Mucosa of descending colon (tissue), 3 donors: ENCODE measurements at places on chromosomes 16 and 17.

- DNase-seq: no peak
Measured at GRCh38 chr17:49959183-49959935, 9.6 kb upstream of the DLX4 start.

GRCh38 chr16:4847774-4848587 lies 700 bp downstream of the UBN1 start:
- DNase-seq: peak; percentile 76

- no peak for DNase-seq
Measured at GRCh38 chr17:81719410-81720266, 7.6 kb downstream of the SLC25A10 start.

- DNase-seq: peak; percentile 90
Measured at GRCh38 chr16:53098526-53099317, 43.9 kb downstream of the CHD9 start.

- DNase-seq: no peak
Measured at GRCh38 chr16:58862334-58863021, 128.4 kb upstream of the GOT2 start.

GRCh38 chr16:66933776-66934137 lies 445 bp downstream of the CIAO2B start:
- DNase-seq: no peak

GRCh38 chr17:75350706-75351105 lies 54.8 kb downstream of the GRB2 start:
- DNase-seq: no peak

DNA sequence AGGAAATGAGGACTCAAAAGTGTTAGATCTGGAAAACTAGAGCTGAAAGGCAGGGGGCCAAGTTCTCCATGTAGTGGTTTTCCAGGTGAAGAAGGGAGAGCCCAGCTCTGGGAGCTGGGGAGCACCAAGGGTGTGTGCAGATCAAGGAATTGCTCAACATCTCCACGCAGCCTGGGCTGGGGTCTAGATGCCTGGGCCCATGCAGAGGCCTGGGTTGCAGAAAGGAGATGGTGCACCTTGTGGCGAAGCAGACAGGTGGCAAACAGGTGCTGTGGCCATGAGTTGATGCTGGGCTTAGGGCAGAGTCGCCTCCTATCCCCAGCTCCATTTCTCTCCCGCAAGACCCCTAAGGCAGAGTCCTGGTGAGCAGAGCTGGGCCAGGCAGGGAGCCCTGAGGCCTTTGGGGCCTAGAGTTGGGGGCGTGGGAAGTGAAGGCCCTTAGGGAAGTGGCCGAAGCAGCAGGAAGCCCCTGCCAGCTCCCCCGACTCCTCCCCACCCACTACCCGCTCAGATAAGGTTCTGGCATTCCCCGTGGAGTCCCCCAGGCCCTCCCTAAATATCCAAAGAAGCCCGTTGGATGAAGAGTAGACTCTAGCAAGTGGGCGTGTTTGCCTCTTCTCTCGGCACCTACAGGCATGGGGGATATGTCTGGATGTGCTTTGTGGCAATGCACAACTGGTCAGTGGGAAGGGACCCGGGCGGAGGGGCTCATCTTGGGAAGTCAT lies 777 bp downstream of the FOXN1 start:
- DNase-seq: no peak

GRCh38 chr17:56679115-56679776 lies 85.7 kb downstream of the NOG start:
- no peak for DNase-seq

DNA sequence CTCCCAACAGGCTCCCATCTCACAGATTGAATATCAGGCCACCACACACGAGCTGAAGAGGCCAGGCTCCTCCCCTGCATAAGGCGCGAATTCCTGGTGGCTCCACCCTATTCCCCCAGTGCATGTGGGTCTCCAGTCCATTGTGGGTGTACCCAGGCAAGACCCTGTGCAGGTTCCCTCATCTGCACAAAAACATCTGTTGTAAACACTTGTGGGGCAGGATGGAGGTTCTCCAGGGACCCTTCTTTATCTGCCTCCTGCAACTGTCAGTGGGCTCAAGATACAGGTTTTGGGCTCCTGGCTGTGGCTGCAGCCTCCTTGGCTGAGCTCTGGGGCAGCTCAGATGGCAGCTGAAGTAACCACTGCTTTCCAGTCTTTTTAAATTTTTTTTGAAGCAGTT lies 17.6 kb upstream of the LGALS9 start:
- peak; percentile 7 for DNase-seq

DNA sequence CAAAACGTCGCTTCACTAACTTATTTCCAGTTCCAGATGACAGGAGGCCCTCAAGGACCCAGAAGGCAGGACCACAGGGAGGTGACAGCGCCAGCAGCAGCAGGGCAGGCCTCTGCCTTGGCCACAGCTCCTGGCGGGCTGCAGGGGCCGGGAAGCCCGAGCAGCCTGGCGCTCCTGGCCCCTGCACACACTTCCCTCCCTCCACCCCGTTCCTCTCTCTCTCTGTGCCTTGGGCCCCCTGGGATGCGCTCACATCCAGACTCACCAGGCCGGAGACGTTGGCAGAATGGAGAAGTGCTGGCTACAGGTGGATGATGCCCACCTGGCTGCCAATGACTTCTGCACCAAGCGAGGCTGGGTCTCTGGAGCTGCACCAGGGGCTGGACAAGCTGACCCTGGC lies 12.7 kb downstream of the ZNF594 start:
- DNase-seq: no peak

DNA sequence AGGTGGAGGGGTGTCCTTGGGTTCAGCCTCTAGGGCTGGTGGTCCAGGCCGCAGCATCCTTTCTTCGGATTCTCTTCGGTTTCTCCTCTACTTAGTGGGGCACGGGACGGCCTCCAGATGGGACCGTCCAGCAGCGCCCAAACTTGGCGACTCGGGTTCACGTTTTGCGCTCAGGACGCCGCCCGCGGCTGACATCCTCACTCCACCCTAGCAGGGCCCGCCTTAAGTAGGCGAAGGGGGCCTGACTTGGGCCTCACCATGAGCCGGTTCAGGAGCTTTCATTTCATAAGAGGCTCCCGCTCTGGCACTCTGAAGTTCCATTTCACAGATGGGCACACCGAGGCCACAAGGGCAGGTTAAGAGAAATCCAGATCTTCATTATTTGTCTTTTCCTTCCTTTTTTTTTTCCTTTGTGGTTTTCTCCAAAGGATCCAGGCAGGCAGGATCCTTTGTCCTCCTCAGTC lies 141.2 kb downstream of the SEC14L1 start:
- DNase-seq: peak; percentile 77

DNA sequence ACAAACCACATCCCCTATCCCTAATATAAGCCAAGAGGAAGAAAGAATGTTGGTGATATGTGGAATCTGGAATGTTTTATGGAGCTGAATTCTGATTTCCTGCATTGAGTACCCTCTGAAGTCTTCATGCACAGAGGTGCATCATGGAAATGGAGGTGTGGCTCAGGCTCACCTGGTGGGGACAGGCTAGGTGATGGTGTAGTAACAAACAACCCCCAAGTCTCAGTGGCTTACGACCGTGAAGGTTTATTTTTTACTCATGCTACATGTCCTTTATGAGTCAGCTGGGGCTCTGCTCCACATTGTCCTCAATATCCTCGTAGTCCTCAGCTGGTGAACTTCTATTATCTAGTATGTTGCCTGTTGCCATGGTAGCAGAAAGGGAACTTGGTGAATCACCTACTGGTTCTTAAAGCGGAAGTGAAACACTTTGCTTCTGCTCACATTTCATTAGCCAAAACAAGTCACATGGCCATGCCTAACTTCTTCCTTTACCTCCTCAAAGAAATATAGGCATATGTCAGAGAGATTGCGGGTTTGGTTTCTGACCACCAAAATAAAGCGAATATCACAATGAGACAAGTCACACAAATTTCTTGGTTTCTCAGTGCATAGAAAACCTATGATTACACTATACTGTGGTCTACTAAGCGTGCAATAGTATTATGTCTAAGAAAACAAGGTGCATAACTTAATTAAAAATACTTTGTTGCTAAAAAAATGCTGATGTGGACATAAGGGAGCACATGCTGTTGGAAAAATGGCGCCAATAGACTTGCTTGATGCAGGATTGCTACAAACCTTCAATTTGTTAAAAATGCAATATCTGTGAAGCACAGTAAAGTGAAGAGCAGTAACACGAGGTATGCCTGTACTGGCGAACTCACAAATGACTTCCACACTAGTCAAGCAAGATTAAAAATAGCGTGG lies at the start of gene PMFBP1:
Gene PMFBP1, minus strand, starts transcription at position 51 of the 930 bp plus-strand sequence. CDS start 947 bp downstream, outside the sequence.
- DNase-seq: no peak

GRCh38 chr17:45318561-45319230 lies 1.9 kb upstream of the MAP3K14 start:
- DNase-seq: peak; percentile 48

DNA sequence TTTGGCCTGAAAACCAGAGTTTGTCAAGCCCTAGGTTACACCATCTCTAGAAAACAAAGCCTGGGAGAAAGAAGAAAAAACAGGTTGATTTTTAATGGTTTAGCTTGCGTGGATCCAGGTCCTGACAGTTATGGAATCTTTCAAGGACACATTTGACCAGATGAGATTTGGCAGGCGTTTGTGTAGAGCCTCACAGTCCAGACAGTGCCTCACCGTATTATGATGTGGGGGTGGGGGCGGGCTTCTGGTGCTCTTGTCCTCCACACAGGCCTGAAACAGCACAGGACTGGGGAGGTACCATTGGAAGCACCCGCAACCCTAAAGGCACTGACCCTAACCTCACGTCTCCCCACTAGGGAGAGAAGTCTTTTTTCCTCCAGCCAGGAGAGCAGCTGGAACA lies 19.6 kb downstream of the MVP start:
- no peak for DNase-seq

GRCh38 chr17:79981661-79982101 lies 54.0 kb downstream of the TBC1D16 start:
- peak; percentile 39 for DNase-seq

DNA sequence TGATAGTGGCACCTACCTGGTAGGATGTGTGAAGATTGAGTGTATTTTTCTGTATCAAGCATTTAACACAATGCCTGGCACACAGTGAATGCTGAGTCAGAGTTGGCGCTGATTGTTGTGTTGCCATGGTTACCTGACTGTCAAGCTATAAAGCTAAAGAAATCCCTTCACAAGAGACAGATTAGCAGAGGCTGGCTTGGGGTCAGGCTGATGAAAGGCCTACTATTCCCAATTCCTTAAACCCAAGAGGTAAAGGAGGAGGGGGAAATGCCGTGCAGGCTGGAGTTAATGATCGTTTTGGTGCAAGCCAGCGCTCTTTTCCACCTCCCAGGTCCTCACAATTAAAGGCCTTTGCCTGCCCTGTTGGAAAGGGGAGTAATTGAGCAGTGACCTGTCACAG lies 5.9 kb downstream of the CLEC19A start:
- no peak for DNase-seq

DNA sequence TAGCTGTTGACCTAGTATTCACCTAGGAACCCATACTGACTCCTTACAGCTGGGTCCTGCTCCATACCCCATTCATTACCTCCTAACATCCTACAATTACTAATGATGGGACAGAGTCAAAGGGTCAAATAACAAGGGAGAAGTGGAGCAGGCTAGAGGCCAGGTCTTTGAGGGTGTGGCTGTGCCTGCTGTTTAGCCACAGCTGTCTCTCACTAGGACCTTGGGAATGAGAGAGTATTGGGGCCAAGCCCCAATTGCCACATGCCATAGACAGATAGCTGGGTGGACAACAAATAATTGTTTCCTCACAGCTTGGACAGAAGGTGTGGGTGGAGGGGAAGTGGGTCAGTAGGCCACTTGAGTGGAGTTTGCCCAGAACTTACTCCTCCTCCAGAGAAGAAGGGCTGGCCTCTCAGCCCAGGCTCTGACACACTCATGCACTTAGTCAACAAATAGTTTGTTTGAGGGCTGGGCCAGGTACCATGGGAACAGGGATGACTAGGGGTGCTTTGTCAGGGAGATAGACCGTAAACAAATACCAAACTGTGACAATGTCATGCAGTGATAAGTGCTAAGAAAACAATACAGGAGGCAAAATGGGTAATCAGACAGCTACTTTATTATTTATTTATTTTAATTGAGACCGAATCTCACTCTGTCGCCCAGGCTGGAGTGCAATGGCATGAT lies 10.2 kb upstream of the CENPT start:
- peak; percentile 60 for DNase-seq

DNA sequence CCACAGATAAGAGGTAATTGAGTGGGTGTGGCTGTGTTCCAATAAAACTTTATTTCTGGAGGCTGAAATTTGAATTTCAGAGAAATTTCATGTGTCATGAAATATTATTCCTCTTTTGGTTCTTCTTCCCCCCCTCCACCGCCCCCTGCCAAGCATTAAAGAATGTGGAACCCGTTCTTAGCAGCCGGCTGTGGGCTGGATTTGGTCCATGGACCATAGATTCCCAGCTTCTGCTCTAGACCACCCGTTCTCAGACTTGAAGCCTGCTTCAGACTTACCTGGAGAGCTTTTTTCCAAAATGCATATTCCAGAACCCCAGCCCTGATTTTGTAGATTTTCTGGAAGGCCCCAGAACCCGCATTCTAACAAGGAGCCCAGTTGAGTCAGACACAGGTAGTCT lies 15.1 kb upstream of the LASP1NB start:
- no peak for DNase-seq

GRCh38 chr17:50816771-50817751 lies 18.3 kb upstream of the WFIKKN2 start:
- DNase-seq: peak; percentile 72

DNA sequence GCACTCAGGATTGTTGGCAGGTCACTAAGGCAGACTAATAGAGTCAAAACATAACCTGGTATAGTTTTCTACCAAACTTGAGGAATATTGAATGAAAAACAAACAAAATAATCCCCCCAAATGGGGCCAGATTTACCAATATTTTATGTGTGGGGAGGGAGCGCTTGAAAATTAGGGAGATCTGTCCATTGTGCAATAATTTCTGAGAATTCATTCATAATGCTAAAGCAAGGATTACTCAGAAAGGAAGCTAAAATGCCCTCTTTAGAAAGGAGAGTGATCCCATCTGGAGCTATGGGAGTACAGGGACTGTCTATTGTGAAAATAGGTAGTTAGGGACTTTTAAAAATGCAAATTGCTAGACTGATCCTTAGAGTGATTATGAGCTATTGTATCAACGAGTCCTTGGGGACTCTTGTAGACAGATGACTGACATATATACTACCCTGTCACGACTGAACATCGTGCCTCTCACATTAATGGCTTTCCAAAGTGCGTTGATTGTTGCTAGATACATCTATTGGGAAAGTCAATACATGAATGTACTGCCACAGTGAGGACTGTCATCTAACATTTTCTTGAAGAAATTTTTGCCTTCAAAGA lies 193.6 kb downstream of the AATF start:
- no peak for DNase-seq

DNA sequence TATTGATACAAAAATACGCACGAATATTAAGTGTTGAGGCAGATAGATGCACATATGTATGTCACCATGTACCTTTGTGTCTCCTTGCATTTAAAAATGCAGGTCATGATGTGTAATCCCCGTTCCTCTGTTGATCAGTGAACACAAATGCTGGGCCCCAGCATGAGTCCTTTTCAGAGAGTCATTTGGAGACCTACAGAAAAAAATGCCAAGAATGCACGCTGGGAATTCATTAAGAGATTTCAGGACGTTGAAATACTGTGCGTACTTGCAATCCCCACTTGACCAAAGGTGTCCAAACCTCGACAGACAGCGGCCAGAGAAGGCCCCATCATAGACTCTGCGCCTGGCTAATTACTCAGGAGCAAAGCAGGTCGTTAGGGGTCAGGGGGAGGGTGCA lies 496.0 kb downstream of the MAF start:
- no peak for DNase-seq

GRCh38 chr16:60485872-60486489 lies 1550.3 kb downstream of the CDH8 start:
- no peak for DNase-seq
